Stimulated activated CD4-positive, alpha-beta T cell treated with anti-CD3 and anti-CD28 coated beads, Interleukin-4, amount 100 ng/mL, for 4 hours (primary cell): ENCODE measurements at places on chromosomes 2 and 18.

DNA sequence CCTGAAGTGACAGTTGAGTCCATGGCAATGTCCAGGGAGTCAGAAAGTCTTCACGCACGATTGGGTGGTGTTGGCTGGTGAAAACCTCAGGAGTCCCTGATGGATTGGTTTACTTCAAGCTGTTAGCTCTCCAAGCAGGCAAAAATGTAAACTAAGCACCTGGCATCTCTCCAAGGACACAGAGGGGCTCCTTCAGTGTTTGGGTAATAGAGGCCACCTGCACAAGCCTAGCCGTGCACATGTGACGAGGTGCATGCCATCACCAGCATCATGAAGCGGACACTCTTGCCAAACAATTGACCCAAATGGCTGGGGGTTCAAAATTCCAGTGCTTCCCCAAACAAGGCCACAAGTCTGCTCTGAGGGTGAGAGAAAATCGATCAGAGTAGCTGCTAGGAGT lies 104.7 kb upstream of the CD302 start:
- no peak for DNase-seq

DNA sequence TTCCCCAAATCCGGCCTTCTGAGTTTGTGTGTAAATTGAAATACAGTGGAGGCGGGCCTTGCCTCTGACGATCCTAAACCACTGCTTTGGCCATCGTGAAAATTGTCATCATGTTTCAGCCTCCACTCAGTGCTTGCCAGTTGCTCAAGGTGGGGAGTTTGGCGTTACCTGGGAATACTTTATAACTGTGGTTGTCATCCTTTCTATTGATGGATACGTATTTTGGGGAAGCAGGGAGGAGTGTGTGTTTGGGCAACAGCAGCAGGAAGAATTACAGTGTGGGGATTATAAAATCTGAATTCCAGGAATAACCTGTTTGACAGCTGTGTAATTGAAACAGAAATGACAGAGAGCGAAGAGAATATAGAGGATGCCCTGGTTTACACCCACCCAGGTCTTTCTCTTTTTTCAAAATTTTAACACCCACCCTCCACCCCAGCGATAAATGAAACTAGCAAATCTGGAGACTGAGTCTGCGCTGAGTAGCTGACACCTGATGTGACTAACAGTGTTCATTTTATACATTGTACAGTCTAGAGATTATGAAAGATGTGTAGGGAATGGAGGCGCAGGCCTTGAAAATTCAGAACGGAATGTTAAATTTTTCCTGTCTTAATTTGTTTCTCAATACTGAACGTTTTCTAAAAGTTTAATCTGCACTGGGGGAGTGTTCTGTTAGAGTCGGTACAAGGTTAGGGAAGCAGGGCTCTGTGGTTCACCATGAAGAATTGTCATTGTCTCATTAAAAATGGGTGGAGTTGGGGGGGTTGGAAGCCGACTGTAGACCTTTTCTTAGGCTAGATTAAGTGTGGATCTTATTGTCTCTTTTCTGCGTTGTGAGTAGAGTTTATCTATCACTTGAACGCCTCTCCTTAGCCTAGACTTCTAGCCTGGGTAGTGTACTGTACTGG lies 1.6 kb downstream of the MAP4K4 start:
- no peak for DNase-seq

GRCh38 chr2:236664136-236664535 lies 94.5 kb downstream of the ACKR3 start:
- no peak for DNase-seq

DNA sequence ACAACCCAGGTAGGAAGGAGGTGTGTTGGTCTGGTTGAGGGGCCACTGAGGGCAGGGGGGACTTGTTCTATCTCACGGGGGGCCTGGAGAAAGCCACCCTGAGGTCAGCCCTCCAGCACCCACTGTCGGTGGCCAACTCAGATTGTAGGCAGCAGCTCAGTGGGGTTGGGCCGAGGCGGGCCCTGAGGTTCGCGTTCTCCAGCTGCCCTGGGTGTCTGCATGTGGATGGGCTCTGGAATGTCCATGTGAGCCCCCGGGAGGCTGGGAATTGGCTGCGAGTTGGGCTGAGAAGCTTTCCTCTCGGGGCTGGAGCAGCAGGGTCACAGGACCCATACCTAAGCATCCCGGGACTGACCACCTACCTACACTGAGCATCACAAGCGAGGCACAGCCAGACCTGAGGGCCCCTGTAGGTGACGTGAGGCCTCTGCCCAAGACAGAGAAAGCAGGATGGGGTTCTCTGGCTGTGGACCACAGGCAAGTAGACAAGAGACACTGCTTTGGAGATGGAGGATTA lies 70.3 kb upstream of the HAAO start:
- no peak for DNase-seq

DNA sequence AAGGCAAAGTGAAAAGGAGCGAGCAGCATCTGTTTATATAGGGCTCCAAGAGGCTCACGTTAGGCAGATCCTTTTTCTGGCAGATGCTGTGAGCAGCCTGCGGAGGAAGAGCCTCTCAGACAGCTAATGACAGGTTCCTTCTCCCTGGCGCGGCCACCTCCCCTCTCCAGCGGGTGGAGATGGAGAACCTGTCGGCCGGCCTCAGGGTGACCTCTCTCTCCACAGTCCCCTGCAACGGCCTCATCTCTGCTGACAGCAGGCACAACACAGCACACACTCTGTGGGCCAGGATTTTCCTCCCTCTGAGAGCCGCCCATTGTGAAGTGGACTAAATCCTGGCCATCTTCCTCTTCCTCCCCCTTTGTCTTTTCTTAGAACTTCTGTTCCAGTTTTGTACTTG lies 119.8 kb downstream of the PRKCE start:
- DNase-seq = no peak

DNA sequence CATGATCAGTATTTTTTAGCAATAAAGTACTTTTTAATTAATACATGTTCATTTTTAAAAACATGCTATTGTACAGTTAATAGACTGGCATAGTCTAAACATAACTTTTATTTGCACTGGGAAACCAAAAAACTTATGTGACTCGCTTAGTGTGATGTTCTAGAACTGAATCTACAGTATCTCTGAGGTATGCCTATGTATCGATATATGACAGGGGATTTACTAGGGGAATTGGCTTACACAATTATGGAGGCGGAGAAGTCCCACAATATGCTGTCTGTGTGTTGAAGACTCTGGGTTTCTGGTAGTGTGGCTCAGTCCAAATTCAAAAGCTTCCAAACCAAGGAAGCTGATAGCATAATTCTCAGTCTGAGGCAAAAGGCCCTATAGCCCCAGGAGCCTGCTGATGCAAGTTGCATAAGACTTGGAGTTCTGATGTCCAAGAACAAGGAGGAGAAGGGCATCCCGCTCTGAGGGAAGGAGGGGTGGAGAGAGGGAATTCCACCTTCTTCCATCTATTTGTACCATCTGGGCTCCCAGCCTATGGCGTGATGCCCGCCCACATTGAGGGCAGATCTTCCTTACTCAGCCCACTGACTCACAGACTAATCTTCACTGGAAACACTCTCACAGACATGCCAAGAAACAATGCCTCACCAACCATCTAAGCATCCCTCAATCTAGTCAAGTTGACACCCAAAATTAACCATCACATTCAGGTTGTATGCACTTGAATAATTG lies 27.5 kb downstream of the ZNF638 start:
- no peak for DNase-seq

DNA sequence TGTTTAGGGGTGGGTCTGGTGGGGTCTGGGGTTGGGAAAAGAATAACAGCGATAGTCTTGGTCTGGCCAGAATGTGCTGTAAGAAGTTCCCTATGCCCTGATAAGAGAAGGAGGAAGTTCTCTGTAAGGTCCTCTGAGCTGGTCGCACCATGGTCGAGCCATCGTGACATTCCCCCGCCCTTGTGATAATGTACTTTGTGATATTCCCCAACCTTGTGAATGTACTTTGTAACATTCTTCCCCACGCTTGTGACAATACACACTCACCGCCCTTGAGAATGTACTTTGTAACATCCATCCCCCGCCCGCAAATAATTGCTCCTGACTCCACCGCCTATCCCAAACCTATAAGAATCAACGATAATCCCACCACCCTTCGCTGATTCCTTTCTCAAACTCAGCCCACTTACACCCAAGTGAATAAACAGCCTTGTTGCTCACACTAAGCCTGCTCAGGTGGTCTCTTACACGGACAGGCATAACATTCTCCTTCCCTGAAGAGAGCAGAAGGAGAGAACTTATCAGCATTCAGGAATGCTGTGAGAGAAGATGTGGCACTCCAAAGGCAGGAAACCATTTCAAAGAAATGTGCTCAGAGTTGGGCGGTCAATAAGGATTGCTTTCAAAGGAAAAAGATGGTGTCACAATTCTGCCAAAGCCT lies 17.8 kb upstream of the DUSP19 start:
- no peak for DNase-seq

DNA sequence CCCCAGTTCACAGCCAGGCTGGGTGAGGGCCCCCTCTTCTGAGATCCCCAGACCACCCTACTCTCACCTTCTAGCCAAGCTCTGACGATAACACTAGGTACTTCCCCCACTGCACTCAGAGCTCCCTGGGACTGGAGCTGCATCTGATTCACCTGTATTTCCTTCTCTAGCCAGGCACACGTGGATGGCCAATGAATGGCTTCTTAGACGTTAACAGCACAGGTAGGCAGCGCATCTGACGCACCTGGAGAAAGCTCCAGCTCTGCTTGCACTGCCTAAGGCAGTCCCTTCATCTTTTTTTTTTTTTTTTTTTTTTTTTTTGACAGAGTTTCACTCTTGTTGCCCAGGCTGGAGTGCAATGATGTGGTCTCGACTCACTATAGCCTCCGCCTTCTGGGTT lies 48.1 kb downstream of the GALNT14 start:
- no peak for DNase-seq

- no peak for DNase-seq
These were observed 16.5 kb upstream of the INO80C start for GRCh38 chr18:35514283-35514682.

DNA sequence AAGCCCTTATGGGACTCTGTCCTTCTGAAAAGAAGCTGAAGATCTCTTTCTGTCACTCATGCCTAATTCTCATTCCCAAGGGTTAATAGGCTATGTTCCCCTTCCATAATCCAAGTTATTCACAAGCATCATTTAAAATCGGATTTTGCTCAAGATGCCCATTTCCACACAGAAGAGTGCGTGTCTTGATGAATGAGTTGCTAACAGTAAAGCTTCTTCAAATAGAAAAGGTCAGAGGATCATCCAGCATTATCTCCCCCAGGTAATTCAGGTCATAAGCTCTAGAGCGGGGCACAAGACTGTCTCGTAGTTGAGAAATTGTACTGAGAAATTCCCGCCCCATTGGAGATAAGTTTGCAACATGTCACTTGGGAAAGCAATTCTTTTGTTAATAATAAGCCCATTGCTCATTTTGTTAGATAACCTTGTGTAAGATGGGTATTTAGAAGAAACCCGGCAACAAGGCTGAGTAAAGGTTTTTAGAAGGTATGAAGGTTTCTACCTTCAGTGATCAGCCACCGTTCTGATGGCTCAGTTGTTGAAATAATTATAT lies 290.7 kb upstream of the EPAS1 start:
- DNase-seq = no peak

- no peak for DNase-seq
These were observed 157.2 kb downstream of the BABAM2 start for GRCh38 chr2:28047681-28048080.

GRCh38 chr2:234377761-234378391 lies 119.0 kb downstream of the ARL4C start:
- no peak for DNase-seq

DNA sequence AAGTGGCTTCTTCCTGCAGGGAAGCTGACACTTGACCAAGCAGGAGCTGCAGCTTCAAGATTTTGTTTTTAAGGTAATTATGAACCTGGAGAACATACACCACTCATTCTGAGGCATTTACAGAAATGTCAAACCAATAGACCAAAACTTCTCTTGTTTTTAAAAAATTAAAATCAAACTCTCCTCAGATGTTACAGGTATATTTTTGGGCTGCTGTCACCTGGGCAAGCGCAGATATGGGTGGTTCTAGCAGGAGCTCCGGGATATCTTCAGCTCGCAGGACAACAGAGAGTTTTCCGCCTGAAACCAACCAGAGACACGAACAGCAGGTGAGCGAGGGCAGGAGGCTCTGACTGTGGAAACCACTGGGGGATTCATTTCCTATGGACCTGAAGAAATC lies 4.1 kb downstream of the LCT start:
- DNase-seq = no peak

GRCh38 chr2:54704688-54705605 lies 18.5 kb upstream of the EML6 start:
- no peak for DNase-seq

GRCh38 chr2:33498291-33498956 lies 22.0 kb downstream of the RASGRP3 start:
- DNase-seq = no peak

DNA sequence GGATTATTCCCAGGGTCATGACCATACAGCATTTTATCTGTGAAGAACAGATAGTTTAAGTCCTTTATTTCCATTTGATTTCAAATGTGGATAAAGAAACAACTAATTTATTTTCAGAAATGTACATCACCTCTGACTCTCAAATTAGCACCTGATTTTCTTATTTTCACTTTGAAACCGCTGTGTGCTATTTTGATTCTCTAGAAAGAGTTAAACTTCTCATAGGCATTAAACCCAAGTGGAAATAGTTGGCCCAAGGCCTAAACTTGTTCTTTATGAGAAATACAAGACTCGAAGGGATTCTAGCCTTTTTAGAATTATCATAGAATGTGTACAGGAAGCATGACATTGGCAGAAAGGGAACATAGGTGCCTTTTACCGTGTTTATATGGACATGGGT lies 41.5 kb upstream of the LTBP1 start:
- DNase-seq = no peak

DNA sequence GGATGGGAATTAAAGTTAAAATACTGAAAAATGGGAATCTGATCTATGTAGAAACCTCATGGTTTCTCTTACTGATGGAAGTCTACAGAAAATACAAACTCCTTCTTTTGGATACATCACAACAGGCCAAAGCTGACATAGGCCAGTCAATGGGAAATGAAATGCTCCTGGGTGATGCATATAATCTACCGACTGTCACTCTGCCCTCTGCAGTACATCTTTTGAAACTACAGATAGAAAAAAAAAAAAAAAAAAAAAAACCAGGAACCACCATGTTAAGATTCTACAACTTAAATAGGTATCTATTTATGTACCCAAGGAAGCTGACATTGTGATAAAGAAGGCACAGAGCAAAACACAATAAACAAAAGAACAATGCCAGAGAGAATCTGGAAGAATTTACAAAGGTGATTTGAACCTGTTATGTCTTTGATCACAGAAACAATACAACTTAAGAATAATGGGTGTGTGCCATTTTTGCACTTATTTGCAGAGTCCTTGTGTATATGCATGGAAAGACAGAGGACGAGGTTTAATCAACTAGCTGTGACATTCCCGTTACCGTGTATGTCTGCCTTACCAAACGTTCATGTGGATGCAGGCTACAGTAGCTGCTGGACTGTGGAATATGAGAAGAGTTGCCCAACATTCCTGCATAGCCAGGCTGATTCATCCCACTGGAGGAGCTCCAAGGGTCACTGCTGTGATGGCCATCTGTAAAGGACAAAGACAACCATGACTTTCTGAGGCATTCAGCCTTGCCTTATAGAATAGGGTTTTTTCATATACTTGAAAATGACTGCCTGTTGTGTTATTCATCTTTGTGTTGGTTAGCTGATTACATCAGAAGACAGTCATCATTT lies 312.7 kb downstream of the TCF4 start:
- no peak for DNase-seq

- DNase-seq = no peak
These were observed 8.9 kb downstream of the ASPRV1 start for GRCh38 chr2:69952336-69953115.

GRCh38 chr2:144507441-144508171 lies 12.3 kb downstream of the ZEB2 start:
- no peak for DNase-seq
